ENCODE measurements at places on chromosomes 16 and 17.

GRCh38 chr16:51062039-51062438 lies 89.0 kb downstream of the SALL1 start:
- DNase-seq: no peak

- DNase-seq: no peak
Measured at GRCh38 chr17:82697808-82698064, 762 bp downstream of the RAB40B start.

DNA sequence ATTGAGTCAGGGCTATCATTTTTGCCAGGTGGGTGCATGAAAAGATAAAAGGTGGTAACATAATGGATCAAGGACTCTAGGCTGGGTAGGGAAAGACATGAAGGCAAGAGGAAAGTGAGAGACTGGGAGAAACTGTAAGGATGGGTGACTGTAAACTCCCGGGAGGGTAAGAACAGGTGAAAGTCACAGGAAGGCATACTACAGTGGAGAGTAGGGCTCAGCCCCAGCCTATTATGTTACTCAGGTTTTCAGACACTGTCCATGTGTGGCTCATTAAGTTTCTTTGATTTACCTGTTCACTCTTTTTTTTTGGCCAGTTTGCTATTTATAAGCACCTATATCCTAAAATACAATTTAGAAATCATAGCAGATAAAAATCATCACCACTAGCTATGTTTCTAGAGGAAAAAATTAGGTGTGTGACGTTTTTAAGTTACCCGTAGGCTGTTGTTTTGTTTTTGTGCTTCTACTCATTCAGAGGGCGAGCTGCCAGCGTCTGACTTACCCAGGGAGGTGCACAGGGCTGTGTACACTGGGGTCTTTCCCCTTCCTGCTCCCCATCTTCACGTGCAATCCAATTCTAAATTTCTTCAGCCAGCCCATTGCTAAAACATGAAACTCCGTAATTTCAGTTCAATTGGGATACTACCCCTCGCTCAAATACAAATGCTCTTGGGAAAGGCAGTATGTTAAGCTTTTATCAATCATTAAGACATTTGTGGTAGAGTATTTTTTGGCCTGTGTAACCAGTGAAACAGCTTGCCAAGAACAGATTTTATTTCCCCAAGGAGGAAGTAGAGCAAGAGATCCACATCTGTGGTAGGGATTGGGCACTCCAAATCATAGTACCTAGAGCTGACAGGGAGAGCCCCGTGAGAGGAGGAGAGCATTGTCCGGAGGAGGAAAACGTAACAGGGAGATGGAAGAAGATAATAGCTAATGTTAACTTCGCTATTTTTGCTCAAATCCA lies 21.7 kb upstream of the VWA3A start:
- no peak for DNase-seq

DNA sequence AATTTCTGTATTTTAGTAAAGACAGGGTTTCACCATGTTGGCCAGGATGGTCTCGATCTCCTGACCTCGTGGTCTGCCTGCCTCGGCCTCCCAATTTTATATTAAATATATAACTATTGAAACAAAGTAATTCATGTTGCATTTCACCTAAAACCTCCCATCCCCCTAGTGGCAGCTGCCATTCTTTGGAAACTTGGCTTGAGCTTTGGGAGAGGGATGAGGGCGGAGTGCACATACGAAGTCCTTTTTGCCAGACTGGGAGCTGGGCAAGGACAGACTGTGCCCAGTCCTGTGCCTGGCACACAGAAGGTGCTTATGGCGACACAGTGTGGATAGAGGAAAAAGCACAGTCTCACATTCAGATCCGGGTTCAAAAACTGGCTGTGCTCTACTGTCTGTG lies 83.8 kb downstream of the NETO2 start:
- DNase-seq: no peak

GRCh38 chr17:69406941-69407340 lies 7.6 kb upstream of the MAP2K6 start:
- no peak for DNase-seq

DNA sequence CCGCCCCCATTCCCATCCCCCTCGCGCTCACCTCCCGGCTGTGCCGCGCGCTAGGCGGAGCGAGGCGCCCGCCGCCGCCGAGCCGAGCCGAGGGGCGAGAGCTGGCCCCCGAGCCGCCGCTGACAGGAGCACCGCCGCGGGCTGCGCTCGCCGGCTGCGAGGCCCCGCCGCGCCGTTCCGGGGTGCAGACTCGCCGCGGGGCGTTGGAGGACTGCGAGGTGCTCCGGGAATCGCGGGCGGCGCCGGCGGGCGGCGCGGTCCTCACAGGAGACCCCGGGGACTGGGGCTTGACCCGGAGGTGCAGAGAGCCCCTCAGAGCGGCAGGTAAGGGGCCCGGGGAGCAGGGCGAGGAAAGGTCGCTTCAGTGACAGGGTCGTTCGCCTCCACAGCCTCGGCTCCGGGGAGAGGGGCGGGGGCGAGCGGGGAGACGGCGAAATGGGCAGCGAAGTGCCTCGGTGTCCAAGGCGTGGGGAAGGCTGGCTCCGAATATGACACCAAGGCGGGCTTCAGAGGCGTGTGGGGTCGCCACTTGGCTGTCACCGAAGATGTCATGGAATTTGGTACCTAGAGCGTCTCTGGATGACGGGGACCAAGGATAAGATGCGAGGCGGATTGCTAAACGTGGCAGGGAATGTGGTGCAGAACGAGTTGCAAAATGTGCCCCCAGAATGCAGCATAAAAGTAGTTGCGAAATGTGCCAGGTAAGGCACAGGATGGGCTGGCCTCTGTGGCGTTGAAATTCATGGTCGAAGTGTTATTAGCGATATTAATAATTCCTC lies 580 bp downstream of the TANC2 start:
- peak; percentile 44 for DNase-seq

DNA sequence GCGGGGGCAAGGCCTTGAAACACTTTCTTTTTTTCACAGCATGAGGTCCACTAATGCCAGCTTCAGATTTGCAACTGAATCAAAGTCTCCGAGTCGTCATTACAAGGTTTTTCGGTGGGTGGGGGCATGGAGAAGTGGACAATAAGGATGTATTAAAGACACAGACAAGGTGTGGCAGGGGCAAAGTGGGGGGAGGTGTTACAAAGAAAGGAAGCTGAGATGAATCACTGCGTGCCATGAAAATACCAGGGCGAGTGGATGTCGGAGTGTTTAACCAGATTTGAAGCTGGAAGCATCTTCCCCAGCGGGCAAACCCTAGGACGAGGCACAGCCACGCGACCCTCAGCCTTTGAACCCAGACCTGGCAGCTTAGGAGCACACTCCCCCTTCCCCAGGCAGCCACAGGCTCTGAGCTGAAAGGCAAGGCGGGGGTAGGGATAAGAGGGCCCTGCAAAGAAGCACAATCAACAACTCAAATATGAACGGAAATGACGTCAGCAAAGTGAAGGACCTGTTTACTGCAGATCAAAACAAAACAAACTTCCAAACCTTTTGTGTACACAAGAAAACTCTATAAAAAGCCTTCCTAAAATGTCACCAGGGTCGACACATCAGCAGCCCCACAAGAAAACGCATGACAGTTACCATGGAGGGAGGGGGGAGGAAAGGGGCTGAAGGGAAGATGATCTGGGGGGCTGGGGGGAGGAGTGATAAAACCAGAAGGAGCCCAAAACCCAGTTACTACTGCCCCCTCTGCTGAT lies 5.6 kb upstream of the ZFHX3 start:
- DNase-seq: no peak

- DNase-seq: no peak
Measured at GRCh38 chr17:55546991-55547664, 35.9 kb upstream of the SMIM36 start.

DNA sequence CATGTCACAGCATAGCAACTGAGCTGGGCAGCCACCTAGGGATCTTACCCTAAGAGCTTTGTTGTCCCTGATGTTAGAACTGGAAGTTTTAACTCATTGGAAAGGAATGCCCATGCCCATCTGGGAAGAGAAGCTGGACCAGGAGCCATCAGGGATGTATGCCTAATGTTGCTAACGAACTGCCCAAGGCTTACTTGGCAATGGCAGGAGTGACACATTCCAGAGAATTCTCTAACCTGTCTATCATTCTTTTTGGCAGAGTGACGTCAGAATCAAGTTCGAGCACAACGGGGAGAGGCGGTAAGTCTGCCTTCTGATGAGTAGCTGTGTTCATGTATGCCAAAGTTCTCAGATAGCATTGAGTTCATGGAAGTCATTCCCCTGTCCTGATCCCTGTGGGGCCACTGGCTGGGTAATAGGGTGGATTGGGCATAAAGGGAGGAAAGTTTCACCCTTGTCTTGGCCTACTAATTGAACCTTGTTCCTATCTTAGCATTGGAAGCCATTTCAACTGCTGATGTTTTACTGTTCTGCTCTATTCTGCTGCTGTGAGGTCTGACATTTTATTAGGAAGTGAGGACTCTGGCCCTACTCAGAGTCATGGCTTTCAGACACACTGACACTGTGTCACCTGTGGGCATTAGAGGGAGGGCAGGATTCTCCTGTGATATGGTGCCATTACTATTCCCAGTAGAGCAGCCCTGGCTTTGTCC lies 23.7 kb downstream of the MAP3K3 start:
- DNase-seq: no peak

DNA sequence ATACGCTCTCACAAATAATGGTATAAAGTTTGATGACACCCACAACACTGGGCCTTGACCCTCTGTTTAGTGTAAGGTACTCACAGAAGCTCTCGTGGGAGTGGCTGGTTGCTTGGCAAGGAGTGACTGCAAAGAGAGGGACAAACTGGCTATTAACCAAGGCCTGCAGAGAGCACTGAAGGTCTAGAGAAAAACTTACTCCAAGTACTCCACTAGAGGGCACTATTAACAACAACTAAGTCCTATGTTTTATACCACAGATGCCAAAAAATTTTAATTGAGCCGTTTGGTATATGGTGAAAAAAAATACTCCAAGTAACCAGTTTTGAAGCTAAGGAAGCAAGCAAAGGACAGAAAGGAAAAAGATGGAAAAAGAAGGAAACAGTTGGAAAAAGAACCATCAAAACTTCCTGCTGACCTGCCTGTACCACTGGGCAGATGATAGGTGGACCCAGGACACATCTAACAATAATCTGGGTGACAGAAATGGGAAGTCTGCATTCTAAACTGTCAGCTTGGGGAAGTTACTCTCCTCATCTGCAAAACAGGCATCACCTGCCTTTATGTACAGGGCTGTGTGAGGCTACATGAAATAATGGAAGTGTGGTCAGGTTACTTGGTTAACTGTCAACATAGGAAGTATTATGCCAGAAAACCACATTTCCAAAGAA lies 23.2 kb downstream of the DYNC1LI2 start:
- peak; percentile 70 for DNase-seq

DNA sequence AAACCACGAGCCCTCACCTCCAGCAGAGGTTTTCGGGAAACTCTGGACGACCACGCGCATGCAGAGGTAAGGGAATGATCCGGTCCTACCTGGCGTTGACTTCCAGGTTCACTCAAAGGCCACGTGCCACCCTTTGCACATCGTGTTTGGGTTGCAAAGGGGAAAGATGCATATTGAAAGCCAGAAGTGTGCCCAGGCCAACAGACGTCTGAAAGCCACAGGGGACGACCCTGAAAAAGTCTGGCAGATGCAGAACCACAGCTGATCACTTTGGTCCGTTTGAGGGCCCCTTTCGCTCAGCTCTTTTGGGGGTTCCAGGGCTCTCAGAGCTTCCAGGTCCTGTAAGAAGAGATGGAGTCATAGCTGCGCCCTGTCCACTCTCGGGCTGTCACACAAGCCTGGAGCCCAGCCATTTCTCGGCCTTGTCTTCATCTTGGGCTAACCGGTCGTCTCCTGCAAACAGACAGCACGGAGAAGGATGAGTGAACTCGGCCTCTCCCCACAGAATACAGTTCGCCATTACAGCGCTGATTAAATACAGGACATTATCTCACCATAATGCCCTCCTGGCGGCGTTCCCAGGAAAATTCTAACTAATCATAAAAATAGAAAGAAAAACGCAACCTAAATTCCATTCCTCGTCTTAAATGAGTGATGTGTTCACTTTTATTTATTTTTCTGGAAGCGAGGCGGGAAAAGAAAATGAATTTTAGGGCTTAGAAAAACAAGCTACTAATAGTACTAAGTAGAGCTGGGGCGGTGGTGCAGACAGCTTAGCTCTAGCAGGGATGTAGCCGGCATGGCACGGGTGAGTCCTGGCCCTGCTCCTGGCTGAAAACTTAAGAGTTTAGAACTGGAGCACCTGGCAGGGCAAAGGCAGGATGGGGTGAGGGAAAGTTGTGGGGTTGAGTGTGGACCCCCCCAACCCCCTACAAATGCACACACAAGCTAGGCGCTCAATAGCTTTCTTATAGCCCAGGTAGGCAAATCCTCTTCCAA lies 45.5 kb upstream of the ZFHX3 start:
- DNase-seq: no peak

DNA sequence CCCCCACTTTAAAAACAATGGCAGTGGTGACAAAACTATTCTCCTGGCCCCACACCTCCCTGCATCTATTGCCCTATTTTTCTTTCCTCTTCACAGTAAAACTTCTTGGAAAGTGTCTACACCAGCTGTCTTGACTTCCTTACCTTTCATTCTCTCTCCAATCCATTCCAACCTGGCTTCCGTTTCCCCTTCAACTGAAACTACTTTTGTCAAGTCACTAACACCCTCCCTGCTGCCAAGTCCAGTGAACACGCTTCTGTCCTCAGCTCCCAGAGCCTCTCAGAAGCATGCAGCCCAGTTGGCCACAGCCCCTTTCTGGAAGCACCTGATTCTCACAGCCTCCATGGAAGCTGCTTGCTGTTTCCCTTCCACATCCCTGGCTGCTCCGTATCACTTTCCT lies 4.0 kb upstream of the SCN4A start:
- no peak for DNase-seq

- no peak for DNase-seq
Measured at GRCh38 chr16:49120631-49121030, 161.0 kb downstream of the CBLN1 start.

DNA sequence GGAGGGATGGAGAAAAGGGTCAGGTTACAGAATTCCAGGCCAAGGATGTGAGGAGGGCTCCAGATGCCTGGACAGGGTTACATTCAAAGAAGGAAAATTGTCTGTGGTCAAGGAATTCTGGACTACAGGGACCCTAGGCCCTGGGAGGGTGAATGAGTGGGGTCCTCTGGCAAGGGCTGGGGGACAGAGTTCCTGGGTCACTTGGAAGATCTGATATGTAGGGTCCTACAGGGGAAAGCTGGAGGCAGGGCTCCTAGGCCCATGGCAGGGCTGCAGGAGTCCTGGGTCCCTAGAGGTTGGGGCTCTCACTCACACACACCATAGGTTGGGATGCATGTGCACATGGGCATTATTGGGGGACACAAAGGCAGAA lies 46.3 kb upstream of the ACSM2B start:
- no peak for DNase-seq

DNA sequence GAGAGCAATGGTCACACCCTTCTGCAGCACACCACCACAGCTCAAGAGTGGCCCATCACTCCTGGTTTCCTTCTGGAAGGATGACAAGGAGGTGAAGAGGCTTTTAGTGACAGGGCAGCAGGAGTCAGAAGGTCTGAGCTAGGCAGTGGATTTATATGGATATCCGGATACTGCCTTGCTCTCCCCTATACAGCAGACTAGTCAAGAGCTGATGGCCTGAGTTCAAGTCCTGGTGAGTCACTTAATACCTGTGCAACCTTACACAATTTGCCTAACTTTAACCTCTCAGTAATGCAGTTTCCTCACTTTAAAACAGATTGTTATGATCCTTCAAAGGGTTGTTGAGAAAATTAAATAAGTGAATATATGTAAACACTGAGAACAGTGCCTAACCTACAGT lies 22.9 kb downstream of the MYO18A start:
- no peak for DNase-seq

GRCh38 chr17:40022497-40022896 lies 7.3 kb downstream of the CSF3 start:
- DNase-seq: no peak
